ENCODE measurements at places on chromosomes 1 and 21.

DNA sequence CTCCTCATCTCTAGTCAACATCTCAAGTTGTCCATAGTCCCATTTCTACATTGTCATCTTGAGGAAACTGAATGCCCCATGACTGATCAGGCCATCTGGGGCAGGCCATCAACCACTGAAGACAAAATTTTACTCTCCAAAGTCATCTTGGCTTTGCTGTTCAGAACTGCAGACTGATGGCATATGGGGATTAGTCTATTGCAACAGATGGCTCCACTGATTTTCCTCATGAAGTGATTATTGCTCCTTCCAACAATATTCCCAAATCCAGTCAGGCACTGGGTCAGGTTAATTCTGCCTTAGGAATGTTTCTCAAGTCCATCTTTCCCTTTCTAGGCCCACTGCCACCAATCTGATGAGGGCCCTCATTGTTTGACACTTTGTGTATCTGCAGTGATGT is 101.7 kb downstream of the ESRRG start:
- no peak for DNase-seq

- no peak for DNase-seq
These were observed 444.7 kb downstream of the CAMTA1 start for GRCh38 chr1:7229696-7230631.

DNA sequence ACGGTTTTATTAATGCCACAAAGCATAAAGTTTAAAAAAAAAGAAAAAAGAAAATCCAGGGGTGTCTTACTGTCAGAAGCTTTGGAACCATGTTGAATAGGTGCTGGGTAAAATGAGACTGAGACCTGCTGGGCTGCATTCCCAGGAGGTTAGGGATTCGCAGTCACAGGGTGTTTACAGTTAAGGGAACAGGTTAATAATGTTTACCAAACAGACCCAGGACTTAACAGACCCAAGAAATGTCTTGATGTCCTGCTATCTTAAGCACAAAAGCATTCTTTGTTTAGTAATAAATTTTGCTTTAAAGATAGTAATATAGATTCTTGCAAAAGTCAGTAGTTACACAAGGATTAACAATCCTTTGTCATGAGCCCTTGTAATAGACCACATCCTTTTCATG is 54.7 kb downstream of the OLFML3 start:
- DNase-seq: no peak

DNA sequence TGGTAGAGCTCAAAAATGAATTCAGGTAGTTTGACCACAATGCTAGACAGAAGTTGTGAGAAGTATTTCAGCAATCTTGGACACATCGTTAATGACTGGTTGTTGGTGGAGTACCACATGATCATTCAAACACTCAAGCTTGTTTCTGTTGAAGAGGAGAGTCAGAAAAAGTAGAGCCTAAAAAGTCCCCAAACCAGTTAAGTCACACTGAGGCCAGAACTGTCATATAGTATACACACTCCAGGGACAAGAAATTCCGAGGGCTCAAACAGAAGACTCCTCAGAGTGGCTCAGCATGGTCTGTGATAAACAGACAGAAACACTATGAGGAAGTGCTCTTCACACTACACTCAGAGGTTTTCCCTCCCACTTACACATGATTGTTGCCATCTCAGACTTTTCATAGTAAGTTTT is 5.8 kb downstream of the TRIM33 start:
- DNase-seq: no peak

DNA sequence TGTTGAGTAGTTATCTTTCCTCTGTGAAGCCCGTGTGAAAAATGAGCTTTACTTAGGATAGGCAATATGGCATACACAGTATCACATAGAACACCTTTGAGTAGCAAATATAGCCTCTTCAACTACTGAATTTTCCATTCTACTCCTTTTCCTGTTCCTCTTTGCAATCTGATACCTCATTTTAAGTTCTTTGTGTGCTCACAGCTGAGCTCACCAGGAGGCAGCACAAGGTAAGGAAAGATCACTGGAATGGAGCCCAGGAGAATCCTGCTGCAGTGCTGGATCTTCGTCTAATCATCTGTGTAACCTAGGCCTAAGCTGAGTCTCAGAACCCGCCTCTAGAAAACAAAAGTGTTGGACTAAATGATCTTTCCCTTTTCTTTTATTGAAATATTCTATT is 171.0 kb downstream of the LRRC40 start:
- no peak for DNase-seq

DNA sequence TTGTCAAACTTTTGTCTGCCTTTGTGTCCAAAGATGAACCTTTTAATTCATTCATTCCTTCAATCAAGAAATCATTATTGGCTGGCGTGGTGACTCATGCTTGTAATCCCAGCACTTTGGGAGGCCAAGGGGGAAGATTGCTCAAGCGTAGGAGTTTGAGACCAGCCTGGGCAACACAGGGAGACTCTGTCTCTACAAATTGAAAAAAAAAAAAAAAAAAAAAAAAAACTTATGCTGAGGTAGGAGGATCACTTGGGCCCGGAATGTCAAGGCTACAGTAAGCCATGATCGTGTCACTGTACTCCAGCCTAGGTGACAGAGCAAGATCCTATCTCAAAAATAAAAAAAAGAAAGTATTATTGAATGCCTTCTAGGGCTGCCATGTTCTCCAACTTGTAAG is 51.3 kb upstream of the CXADR start:
- DNase-seq: no peak

DNA sequence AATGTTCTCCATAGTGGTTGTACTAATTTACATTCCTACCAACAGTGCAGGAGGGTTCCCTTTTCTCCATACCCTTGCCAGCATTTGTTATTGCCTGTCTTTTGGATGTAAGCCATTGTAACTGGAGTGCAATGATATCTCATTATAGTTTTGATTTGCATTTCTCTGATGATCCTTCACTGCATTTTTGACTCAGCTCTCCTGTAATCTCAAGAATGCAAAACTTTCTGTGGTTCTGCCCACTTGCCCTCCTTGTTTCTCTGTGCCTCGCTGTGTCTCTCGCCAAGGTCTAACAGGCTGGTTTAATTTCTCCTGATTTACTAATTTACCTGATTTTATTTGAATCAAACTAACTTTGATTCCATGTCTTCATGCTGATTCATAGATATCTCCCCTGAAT is 407.9 kb downstream of the ZP4 start:
- DNase-seq: no peak

DNA sequence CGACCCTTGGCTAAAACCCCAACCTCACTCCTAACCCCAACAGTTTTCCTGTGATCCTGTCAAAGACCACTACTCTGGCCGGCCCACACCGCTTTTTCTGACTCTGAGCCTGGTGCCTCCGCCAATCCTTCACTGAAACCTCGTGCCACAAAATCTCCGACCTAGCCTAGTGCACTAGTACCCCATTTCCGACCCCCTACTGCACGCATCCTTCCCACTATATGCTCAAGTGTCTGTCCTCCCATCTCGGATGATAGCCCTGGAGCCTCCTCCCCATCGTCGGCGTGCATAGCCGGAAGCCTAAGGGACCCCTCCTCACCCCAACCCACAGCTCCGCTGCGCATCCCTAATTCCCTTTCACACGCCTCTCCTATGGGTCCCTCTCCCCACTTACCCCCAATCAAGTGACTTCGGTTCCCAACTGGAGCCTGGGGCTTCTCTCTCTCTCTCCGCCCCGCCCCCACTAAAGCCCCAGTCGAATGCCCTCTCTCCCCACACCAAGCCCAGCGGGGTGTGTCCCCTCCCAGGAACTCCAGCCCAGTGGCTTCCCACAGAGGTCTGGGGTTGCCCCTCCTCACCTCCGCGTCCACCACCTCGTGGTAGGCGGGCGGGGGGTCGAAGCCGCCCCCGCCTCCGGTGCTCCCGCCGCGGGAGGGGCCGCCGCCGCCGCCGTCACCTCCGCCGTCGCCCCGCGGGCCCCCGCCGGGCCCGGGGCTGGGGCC is 791 bp downstream of the USP24 start:
- DNase-seq: no peak

GRCh38 chr1:79847700-79848099 is 841.2 kb upstream of the ADGRL4 start:
- peak; percentile 9 for DNase-seq

- DNase-seq: no peak
These were observed 49.5 kb downstream of the DR1 start for GRCh38 chr1:93395195-93395594.

DNA sequence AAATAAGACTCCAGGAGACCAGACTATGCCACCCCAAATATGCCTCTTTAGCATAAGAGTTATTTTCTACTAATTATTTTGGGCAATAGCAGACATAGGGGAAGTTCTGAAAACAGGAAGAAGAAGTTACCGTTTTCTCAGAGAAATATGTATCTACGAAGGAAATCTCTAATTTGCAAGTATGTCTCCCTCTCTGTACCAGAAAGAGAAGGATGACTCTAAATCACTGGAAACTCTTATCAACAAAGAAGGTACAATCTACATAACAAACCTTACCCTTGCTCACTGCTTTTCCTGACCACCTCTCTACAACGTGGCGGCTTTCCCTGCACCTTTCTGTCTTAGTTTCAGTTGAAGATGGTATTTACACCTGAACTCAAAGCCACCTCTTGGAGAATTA is 49.0 kb downstream of the OMA1 start:
- no peak for DNase-seq

GRCh38 chr21:38352536-38353219 is 95.9 kb downstream of the KCNJ15 start:
- DNase-seq: peak; percentile 81

- DNase-seq: no peak
These were observed 34.6 kb downstream of the SLC30A7 start for GRCh38 chr1:100930494-100930893.

DNA sequence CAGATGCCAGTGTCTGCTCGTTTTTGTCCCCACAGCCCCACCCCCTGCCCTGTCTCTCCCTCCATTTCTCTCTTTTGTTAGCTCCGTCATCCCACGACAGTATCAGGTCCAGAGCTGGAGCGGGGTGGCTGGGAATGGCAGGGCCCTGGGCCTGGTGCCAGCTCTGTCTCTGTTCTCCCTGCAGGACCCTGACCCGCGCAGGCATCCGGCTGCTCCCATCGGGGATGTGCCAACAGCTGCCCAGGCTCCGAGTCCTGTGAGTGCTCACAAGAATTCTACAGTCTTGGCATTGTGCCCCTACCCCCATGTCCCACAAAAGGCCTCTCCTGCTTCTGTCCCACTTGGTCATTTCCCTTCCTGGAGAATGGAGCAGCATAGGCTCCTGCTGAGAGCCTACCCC is 37.4 kb downstream of the UBE2T start:
- DNase-seq: peak; percentile 77

- no peak for DNase-seq
These were observed 16.9 kb downstream of the TCEANC2 start for GRCh38 chr1:54070171-54070837.

GRCh38 chr1:66084442-66084841 is 291.7 kb downstream of the PDE4B start:
- DNase-seq: no peak

- peak; percentile 54 for DNase-seq
These were observed 341.0 kb upstream of the USP24 start for GRCh38 chr1:55555956-55556725.

- DNase-seq: no peak
These were observed 9.5 kb upstream of the GSTM3 start for GRCh38 chr1:109750241-109750882.

GRCh38 chr1:15400627-15401026 is 9.1 kb upstream of the EFHD2 start:
- DNase-seq: no peak

- no peak for DNase-seq
These were observed 1.2 kb downstream of the SMIM1 start for GRCh38 chr1:3773572-3774275.

- DNase-seq: no peak
These were observed 53.4 kb downstream of the FBXO2 start for GRCh38 chr1:11600836-11601235.

DNA sequence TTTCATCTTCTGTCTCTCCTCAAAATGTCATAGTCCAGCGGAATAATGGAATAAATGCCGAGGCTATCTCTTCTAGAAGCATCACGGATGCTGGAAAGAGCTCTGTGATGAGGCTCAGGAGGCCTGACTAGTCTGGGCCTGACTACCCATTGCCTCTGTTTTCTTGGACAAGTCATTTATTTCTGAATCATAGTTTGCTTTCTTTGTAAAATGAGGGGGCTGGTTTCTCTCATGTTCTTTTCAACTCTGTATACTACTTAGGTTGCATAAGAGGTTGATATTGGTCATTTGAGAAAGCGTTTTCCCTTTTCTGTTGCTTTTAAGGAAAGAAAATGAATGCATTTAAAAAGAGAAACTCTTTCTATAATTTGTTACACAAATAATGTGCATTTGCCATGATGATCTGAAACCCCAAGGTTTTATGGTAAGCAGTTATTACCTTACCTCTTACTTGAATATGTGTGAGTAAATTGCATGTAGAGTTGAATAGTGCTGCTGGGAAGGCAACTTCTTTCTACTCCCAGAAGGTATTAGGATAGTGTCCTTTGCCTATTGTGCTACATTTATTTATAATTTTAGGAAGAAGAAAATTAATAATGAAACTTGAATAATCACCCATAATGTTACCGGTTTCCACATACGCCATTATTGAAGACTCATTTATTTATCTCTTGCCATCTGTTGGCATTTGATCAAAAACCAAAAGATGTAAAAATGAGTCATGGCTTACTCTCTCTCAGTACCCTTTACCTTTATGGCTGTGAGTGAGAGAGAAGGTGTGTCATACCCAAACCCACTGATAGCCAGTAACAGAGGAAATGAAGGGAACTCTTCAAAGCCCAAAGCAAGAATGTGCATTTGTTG is 179.1 kb downstream of the FASLG start:
- no peak for DNase-seq

DNA sequence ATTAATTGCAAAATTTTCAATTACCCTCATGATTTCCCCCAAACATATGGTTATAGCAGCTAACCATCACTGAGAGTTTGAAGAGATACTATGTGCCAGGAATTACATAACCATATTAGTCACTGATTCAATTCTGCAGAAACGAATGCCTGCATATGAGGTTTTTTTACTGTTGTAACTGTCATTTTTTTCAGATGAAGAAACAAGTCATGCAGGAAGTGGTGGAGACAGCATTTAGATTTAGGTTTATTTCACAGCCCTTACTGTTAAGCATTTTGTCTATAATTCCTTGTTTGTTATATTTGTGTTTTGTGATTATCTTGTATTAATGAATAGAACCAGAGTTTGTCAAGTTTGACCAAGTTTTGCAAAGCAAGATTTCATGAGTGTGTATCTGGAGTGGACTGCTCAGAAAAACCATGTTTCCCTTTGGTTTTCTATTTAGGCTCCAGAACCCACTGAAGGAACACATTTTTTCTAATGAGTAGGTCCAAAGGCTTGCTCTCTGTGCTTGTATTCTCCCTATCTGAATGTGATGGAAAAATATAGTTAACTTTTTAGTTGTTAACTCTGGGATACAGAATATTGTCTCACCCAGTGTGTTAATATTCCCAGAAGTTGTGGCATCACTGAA is 308.5 kb upstream of the ADAMTS5 start:
- no peak for DNase-seq
